Testis (tissue), 5 donors: ENCODE measurements at places on chromosomes 7 and 10. TPM values are rescaled to one million over a fixed set of nuclear protein-coding genes. Genes with fewer than 3 reads are reported as not detected.

GRCh38 chr10:89869180-89869579 is 167.8 kb downstream of the KIF20B start:
- peaks cover 7% of the 10 kb centered on the region for H3K4me1 ChIP-seq
- no peaks in the 10 kb centered on the region for H3K27me3 ChIP-seq

- no peak for DNase-seq
- no peaks in the 10 kb centered on the region for H3K4me1 ChIP-seq
- H3K4me3 ChIP-seq = no peak overlapping the region
- H3K27me3 ChIP-seq = no peaks in the 10 kb centered on the region
- no peak overlapping the region for H3K27ac ChIP-seq
These were observed 13.2 kb downstream of the PCLO start for GRCh38 chr7:83149466-83149865.

- no peaks in the 10 kb centered on the region for H3K4me1 ChIP-seq
- no peaks in the 10 kb centered on the region for H3K36me3 ChIP-seq
- DNase-seq = no peak
- no peaks in the 10 kb centered on the region for H3K27me3 ChIP-seq
- no peak overlapping the region for H3K4me3 ChIP-seq
These were observed 40.6 kb downstream of the GSDME start for GRCh38 chr7:24716480-24717246.

- no peak overlapping the region for H3K27ac ChIP-seq
- H3K27me3 ChIP-seq = no peaks in the 10 kb centered on the region
These were observed 172.5 kb upstream of the SVIL start for GRCh38 chr10:29807163-29807806.

- no peak overlapping the region for H3K4me3 ChIP-seq
- no peak overlapping the region for H3K27ac ChIP-seq
- no peaks in the 10 kb centered on the region for H3K27me3 ChIP-seq
- no peak for DNase-seq
- H3K36me3 ChIP-seq = no peaks in the 10 kb centered on the region
- H3K4me1 ChIP-seq = no peaks in the 10 kb centered on the region
These were observed 555.7 kb downstream of the PTPRN2 start for GRCh38 chr7:158031867-158032308.

GRCh38 chr7:84100866-84101265 is 93.7 kb downstream of the SEMA3A start:
- no peaks in the 10 kb centered on the region for H3K36me3 ChIP-seq
- DNase-seq = no peak
- H3K4me1 ChIP-seq = no peaks in the 10 kb centered on the region
- H3K27ac ChIP-seq = no peak overlapping the region
- no peaks in the 10 kb centered on the region for H3K27me3 ChIP-seq

DNA sequence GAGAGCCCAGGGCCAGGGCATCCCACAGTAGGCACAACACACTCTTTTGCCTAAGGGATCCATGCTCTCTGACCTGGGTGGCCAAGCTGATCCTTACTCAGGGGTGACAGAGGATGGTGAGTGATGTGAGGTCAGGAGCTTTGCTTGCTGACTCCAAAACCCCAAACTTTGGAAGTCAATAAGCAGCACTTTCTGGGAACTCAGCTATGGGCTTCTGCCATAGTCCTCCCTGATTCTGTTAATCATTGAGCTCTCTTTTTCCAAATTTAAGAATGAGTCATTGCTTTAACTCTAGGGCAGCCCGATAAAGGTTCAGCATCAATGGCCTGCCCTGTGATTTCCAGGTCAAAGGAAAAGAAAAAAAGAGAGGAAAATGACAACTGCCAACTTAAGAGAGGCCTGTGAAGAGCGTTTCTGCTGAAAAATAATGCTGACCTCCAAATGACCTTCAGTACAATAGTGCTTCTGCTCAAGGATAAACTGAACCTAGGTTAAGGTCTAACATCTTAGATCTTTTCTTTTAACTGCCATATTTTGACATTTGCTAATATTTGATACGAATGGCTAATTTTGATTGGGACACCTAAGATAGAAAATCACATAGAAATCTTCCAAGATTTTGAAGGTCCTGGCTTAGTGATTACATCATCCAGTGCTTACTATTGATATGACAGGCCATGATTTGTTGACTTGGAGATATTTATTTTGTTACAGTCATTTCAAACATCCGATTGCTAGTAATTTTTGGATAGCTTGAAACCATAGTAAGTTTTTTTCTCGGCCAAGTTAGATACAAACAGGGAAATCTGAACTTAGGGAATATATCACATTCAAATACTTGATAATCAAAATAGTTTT is 20.8 kb upstream of the RELN start:
- no peaks in the 10 kb centered on the region for H3K36me3 ChIP-seq
- H3K27me3 ChIP-seq = no peaks in the 10 kb centered on the region
- H3K27ac ChIP-seq = no peak overlapping the region
- no peak for DNase-seq
- no peaks in the 10 kb centered on the region for H3K4me1 ChIP-seq
- no peak overlapping the region for H3K4me3 ChIP-seq

DNA sequence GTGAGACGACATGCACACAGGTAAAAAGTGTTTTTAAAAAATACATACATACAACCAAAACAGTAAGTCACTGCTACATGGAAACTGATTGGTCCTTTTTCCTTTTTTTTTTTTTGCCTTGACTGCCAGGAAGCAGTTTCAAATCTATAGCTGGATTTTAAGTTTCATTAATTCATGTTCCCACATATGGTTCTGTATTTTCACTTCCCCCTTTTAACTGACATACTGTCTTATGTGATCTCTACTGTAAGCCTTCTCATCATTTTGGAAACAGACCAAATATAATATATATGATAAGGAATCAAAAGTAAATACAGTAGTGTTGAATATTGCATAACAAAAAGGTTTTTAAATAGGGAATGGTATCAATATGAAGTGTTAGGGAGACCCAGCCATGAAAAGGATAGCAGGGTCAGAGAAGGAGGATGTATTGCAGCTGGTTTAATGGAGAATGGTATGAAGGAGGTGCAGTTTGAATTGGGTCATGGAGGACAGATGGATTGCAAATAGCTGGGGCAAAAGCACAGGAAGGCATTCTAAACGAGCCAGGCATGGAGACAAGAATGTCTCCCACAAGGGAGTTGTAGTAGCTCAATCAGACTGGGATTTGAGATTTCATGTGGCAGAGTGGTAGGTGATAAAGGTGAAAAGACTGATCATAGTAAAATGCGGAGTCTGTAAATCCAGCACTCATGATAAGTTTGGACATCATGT is 5.4 kb downstream of the CAV1 start:
- H3K4me3 ChIP-seq = no peak overlapping the region
- no peaks in the 10 kb centered on the region for H3K27me3 ChIP-seq
- no peak for DNase-seq
- H3K36me3 ChIP-seq = no peaks in the 10 kb centered on the region
- H3K4me1 ChIP-seq = peaks cover 2% of the 10 kb centered on the region

- no peaks in the 10 kb centered on the region for H3K27me3 ChIP-seq
- H3K27ac ChIP-seq = no peak overlapping the region
- no peaks in the 10 kb centered on the region for H3K36me3 ChIP-seq
These were observed 492.9 kb upstream of the FOXK1 start for GRCh38 chr7:4189131-4189570.

- H3K4me3 ChIP-seq = no peak overlapping the region
- no peaks in the 10 kb centered on the region for H3K27me3 ChIP-seq
These were observed 638.2 kb upstream of the IGFBP3 start for GRCh38 chr7:46559194-46559832.

GRCh38 chr10:26550774-26551526 is 112.8 kb downstream of the APBB1IP start:
- H3K27ac ChIP-seq = no peak overlapping the region
- H3K4me3 ChIP-seq = no peak overlapping the region
- H3K4me1 ChIP-seq = no peaks in the 10 kb centered on the region
- H3K27me3 ChIP-seq = no peaks in the 10 kb centered on the region
- no peak for DNase-seq

DNA sequence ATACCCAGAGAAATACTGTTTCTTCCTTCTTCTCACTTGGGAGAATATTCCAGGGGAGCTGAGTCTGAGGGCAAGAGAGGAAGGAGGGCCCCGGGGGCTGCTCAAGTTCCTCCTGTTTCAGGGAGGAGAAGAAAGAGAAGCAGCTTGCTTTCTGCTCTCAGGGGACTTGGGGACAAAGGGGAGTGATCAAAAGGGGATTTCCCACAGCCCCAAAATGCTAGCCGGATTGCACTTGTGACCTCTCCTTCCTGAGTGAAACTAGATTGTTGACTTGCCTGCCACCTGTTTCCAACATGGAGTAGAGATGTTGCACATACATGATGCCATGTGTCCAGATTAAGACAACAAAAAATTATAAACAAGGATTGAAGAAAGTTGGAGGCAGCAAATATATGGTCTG is 28.7 kb upstream of the PDCD4 start:
- DNase-seq = no peak
- H3K27ac ChIP-seq = no peak overlapping the region
- no peak overlapping the region for H3K4me3 ChIP-seq
- no peaks in the 10 kb centered on the region for H3K27me3 ChIP-seq

- H3K36me3 ChIP-seq = no peaks in the 10 kb centered on the region
- H3K4me1 ChIP-seq = peaks cover 39% of the 10 kb centered on the region
- peak; percentile 88 for DNase-seq
- no peak overlapping the region for H3K4me3 ChIP-seq
- H3K27ac ChIP-seq = peak overlapping the region; percentile 3
- H3K27me3 ChIP-seq = no peaks in the 10 kb centered on the region
These were observed 134.3 kb downstream of the TAX1BP1 start for GRCh38 chr7:27873981-27874957.

DNA sequence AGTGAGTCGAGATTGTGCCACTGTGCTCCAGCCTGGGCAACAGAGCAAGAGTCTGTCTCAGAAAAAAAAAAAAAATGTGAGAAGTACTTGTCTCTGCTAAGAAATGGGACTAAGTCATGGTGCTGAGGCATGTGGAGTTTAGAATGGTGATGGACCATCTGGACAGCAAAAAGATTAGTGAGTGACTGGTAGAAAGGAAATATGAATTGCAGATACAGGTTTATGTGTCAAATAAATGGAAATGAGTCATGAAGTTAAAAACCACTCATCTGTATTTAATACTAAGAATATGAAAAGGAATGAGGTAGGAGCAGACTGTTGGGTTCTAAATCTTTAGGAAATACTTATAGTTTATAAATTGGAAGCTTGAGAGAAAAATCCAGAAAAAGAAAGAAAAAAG is 625.7 kb upstream of the ANKRD30A start:
- no peak overlapping the region for H3K27ac ChIP-seq
- H3K4me1 ChIP-seq = no peaks in the 10 kb centered on the region
- no peak for DNase-seq
- H3K4me3 ChIP-seq = no peak overlapping the region

- no peaks in the 10 kb centered on the region for H3K4me1 ChIP-seq
- H3K36me3 ChIP-seq = no peaks in the 10 kb centered on the region
- no peak for DNase-seq
These were observed 12.2 kb downstream of the SFTPA2 start for GRCh38 chr10:79547973-79548372.

DNA sequence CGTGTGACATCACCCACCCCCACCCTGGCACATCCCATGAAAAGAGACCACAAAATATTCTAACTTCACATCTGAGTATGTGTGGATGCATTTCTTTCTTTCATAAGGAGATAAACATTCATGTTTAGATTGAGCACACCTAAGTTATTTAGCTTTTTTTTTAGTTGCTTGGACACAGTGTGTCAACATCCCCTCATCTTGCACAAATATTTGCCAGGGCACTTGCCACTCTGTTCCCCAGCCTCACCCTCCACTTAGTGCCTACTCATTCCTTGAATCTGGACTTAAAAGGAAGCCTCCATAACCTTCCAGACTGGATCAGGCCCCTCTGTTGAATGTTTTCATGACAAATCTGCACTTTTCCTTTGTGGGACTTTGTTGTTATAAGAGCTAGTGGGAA is 338.9 kb upstream of the IGFBP3 start:
- H3K27me3 ChIP-seq = no peaks in the 10 kb centered on the region
- no peak overlapping the region for H3K4me3 ChIP-seq
- H3K4me1 ChIP-seq = no peaks in the 10 kb centered on the region
- no peak overlapping the region for H3K27ac ChIP-seq
- DNase-seq = no peak

GRCh38 chr7:152424348-152425108 is 11.3 kb downstream of the KMT2C start:
- peaks cover 16% of the 10 kb centered on the region for H3K4me1 ChIP-seq
- no peaks in the 10 kb centered on the region for H3K36me3 ChIP-seq
- H3K27ac ChIP-seq = no peak overlapping the region
- H3K27me3 ChIP-seq = no peaks in the 10 kb centered on the region

GRCh38 chr10:99555371-99555770 is 22.6 kb downstream of the NKX2-3 start:
- no peak for DNase-seq

GRCh38 chr10:114845978-114846693 is 24.6 kb downstream of the FHIP2A start:
- no peaks in the 10 kb centered on the region for H3K4me1 ChIP-seq
- no peaks in the 10 kb centered on the region for H3K36me3 ChIP-seq

- no peaks in the 10 kb centered on the region for H3K27me3 ChIP-seq
- DNase-seq = no peak
- H3K27ac ChIP-seq = peak overlapping the region; percentile 67
- H3K36me3 ChIP-seq = no peaks in the 10 kb centered on the region
- H3K4me1 ChIP-seq = peaks cover 22% of the 10 kb centered on the region
- H3K4me3 ChIP-seq = no peak overlapping the region
These were observed 19.0 kb downstream of the HYAL4 start for GRCh38 chr7:123864012-123864411.

- H3K4me3 ChIP-seq = no peak overlapping the region
- no peaks in the 10 kb centered on the region for H3K4me1 ChIP-seq
- no peak for DNase-seq
- no peaks in the 10 kb centered on the region for H3K27me3 ChIP-seq
- no peaks in the 10 kb centered on the region for H3K36me3 ChIP-seq
- H3K27ac ChIP-seq = no peak overlapping the region
These were observed 27.3 kb downstream of the ZNF783 start for GRCh38 chr7:149289262-149289661.

- H3K4me3 ChIP-seq = no peak overlapping the region
- H3K36me3 ChIP-seq = no peaks in the 10 kb centered on the region
- no peak overlapping the region for H3K27ac ChIP-seq
- H3K4me1 ChIP-seq = no peaks in the 10 kb centered on the region
- DNase-seq = no peak
These were observed 328.9 kb upstream of the KCND2 start for GRCh38 chr7:119943942-119944600.

- H3K4me1 ChIP-seq = peaks cover 12% of the 10 kb centered on the region
- H3K4me3 ChIP-seq = peak overlapping the region; percentile 79
- no peaks in the 10 kb centered on the region for H3K36me3 ChIP-seq
- H3K27me3 ChIP-seq = no peaks in the 10 kb centered on the region
These were observed 32.8 kb upstream of the PHF14 start for GRCh38 chr7:10940704-10941355.

The STEAP1B gene
- polyA plus RNA-seq = 7.4 TPM

The CLEC5A gene
- 0.70 TPM for polyA plus RNA-seq

The VGF gene
- polyA plus RNA-seq = 0.87 TPM

The CPXM2 gene
- 40.0 TPM for polyA plus RNA-seq

The TECTB gene
- polyA plus RNA-seq = 0.17 TPM

The GRB10 gene
- 54.0 TPM for polyA plus RNA-seq

The WNT16 gene
- 0.51 TPM for polyA plus RNA-seq

The SHTN1 gene
- polyA plus RNA-seq = 21.9 TPM

The ARMH3 gene
- 20.2 TPM for polyA plus RNA-seq

The SUN3 gene
- 64.5 TPM for polyA plus RNA-seq

The ADCY1 gene
- polyA plus RNA-seq = 6.6 TPM

The CASP7 gene
- 12.7 TPM for polyA plus RNA-seq

The GSAP gene
- 6.0 TPM for polyA plus RNA-seq
